ENCODE measurements at places on chromosomes 1 and 21. TPM values are rescaled to one million over a fixed set of nuclear protein-coding genes. Genes with fewer than 3 reads are reported as not detected.

The LCE1F gene
- total RNA-seq: not detected

The FAM167B gene
- total RNA-seq: 2.1 TPM

GRCh38 chr1:181767001-181767708, 283.8 kb downstream of the CACNA1E start:
- no peaks in the 10 kb centered on the region for H3K4me1 ChIP-seq
- H3K27ac ChIP-seq: no peak overlapping the region
- H3K36me3 ChIP-seq: no peaks in the 10 kb centered on the region

- H3K36me3 ChIP-seq: no peaks in the 10 kb centered on the region
- H3K27ac ChIP-seq: peak overlapping the region; percentile 84
- peaks cover 32% of the 10 kb centered on the region for H3K27me3 ChIP-seq
- DNase-seq: no peak
- H3K4me1 ChIP-seq: peaks cover 22% of the 10 kb centered on the region
Measured at GRCh38 chr21:42220138-42220701, 1.3 kb downstream of the ABCG1 start.

The TMEM51 gene
- total RNA-seq: 12.5 TPM

DNA sequence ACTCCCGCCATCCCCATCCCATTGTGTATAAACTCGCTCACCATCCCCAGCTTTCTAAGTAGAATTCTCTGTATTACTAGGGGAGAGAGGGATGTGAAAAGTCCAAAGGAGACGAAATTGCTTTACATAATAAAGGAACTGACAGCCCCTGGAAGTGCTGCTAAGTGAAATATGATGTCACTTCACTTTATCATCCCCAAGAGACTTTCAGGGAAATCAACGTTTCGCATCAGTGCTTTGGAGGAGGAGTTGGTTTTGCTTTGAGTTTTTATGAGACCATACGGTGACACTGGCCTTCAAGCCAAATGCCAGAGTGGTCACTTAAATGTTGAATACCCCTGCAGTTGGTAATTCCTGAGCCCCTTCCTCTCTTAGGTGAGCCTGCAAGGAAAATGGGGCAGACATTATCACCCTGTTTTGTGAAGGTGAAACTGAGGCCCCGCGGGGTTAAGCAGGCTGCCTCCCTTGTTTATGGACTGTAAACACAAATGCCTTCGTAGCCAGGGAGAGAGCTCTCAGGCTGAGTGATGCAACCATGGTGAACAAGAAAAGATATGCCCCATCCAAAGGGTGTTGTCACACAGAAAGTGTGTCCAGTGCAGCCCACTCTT, 58.4 kb upstream of the KAZN start:
- H3K4me1 ChIP-seq: peaks cover 17% of the 10 kb centered on the region
- no peaks in the 10 kb centered on the region for H3K27me3 ChIP-seq
- DNase-seq: no peak
- H3K4me3 ChIP-seq: no peak overlapping the region
- no peak overlapping the region for H3K27ac ChIP-seq

The AIM2 gene
- 1.0 TPM for total RNA-seq

- no peak overlapping the region for H3K27ac ChIP-seq
- peaks cover 92% of the 10 kb centered on the region for H3K27me3 ChIP-seq
- DNase-seq: no peak
- H3K36me3 ChIP-seq: peaks cover 5% of the 10 kb centered on the region
- no peak overlapping the region for H3K4me3 ChIP-seq
- peaks cover 12% of the 10 kb centered on the region for H3K4me1 ChIP-seq
Measured at GRCh38 chr1:119010201-119010600, 22.1 kb upstream of the TBX15 start.

DNA sequence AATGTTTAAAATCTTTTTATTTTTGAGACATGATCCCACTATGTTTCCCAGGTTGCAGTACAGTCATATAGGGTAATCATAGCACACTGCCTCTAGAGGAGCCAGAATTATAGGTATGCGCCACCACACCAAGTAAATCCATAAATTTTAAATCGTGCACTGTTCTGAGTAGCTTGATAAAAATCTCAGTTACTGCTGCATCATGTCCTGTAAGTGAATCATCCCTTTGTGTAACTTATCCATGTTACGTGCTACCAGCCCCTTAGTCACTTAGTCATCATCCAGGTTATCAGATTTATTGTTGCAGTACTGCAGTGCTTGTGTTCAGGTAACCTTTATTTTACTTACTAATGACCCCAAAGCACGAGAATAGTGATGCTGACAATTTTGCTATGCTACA, 1770.9 kb downstream of the BRINP3 start:
- no peak overlapping the region for H3K27ac ChIP-seq
- no peaks in the 10 kb centered on the region for H3K36me3 ChIP-seq
- H3K4me3 ChIP-seq: no peak overlapping the region
- no peak for DNase-seq
- no peaks in the 10 kb centered on the region for H3K4me1 ChIP-seq

GRCh38 chr1:109802901-109803561, 39.3 kb upstream of the EPS8L3 start:
- H3K4me3 ChIP-seq: no peak overlapping the region
- DNase-seq: no peak
- no peaks in the 10 kb centered on the region for H3K36me3 ChIP-seq
- H3K27me3 ChIP-seq: no peaks in the 10 kb centered on the region

The SPRR2A gene
- total RNA-seq: 0.75 TPM

GRCh38 chr1:103156966-103157365, 48.6 kb upstream of the COL11A1 start:
- H3K4me3 ChIP-seq: no peak overlapping the region
- H3K36me3 ChIP-seq: no peaks in the 10 kb centered on the region
- no peak overlapping the region for H3K27ac ChIP-seq
- H3K27me3 ChIP-seq: no peaks in the 10 kb centered on the region

Measured in type B pancreatic cell (in vitro differentiated cells).